ENCODE measurements at places on chromosomes 2 and 18. TPM values are rescaled to one million over a fixed set of nuclear protein-coding genes. Genes with fewer than 3 reads are reported as not detected.

The GALNT5 gene
- total RNA-seq: not detected

The ABCB6 gene
- total RNA-seq: 14.3 TPM

The MEP1B gene
- not detected for total RNA-seq

The IAH1 gene
- total RNA-seq: 69.5 TPM

The ATP6V1B1 gene
- total RNA-seq: not detected

The COL5A2 gene
- 3.0 TPM for total RNA-seq

The EIF2B4 gene
- 35.3 TPM for total RNA-seq

The TMEFF2 gene
- total RNA-seq: not detected

The STARD7 gene
- 167 TPM for total RNA-seq

The FBLN7 gene
- 0.07 TPM for total RNA-seq

The PXDN gene
- total RNA-seq: not detected

The FAM237A gene
- total RNA-seq: not detected

The SCG2 gene
- not detected for total RNA-seq

The GPBAR1 gene
- total RNA-seq: 0.29 TPM

The BMP10 gene
- not detected for total RNA-seq

The C2orf81 gene
- 3.8 TPM for total RNA-seq

The CDK15 gene
- total RNA-seq: not detected

The IL18R1 gene
- total RNA-seq: not detected

The EMILIN2 gene
- 2.3 TPM for total RNA-seq

The FHL2 gene
- 0.26 TPM for total RNA-seq

Measured in Karpas-422 (cell line).